GM12878 (cell line): ENCODE measurements at places on chromosomes 3 and 15. TPM values are rescaled to one million over a fixed set of nuclear protein-coding genes. Genes with fewer than 3 reads are reported as not detected.

The ZNF80 gene
- not detected in 2 replicates for polyA plus RNA-seq

The C3orf62 gene
- polyA plus RNA-seq: 2.7 and 2.9 TPM in 2 replicates

The INAFM2 gene
- polyA plus RNA-seq: 0.73 and 0.75 TPM in 2 replicates

The EPHB3 gene
- polyA plus RNA-seq: 0.09 and 0.19 TPM in 2 replicates

The PLOD2 gene
- 0.10 and 0.25 TPM in 2 replicates for polyA plus RNA-seq

The SYNM gene
- polyA plus RNA-seq: 0.06 and 0.23 TPM in 2 replicates

The CIB2 gene
- polyA plus RNA-seq: 0.89 and 1.5 TPM in 2 replicates

The CCK gene
- polyA plus RNA-seq: not detected in 2 replicates

The PIERCE2 gene
- polyA plus RNA-seq: 0.80 and 1.3 TPM in 2 replicates

The SERPINI1 gene
- polyA plus RNA-seq: 5.1 and 5.7 TPM in 2 replicates

The CHST13 gene
- not detected in 2 replicates for polyA plus RNA-seq

The ADAMTS17 gene
- not detected in 2 replicates for polyA plus RNA-seq

The MAGEL2 gene
- not detected in 2 replicates for polyA plus RNA-seq

The MME gene
- polyA plus RNA-seq: 0.11 TPM in 2 replicates

The TUSC7 gene
- not detected in 2 replicates for polyA plus RNA-seq

The SPINT1 gene
- polyA plus RNA-seq: 10.1 and 11.7 TPM in 2 replicates

The TRIM42 gene
- not detected in 2 replicates for polyA plus RNA-seq

The PRC1 gene
- polyA plus RNA-seq: 109 and 110 TPM in 2 replicates

The CELF6 gene
- polyA plus RNA-seq: 0.06 and 0.17 TPM in 2 replicates

The CSPG4 gene
- 0.64 and 0.72 TPM in 2 replicates for polyA plus RNA-seq

The KBTBD12 gene
- polyA plus RNA-seq: 0.11 TPM in 1 of 2 replicates, not detected in the other

The LINS1 gene
- 21.1 and 22.6 TPM in 2 replicates for polyA plus RNA-seq

The NT5DC2 gene
- polyA plus RNA-seq: 31.2 and 32.1 TPM in 2 replicates

The IGSF11 gene
- polyA plus RNA-seq: not detected in 2 replicates

The KBTBD13 gene
- polyA plus RNA-seq: not detected in 2 replicates

The SLMAP gene
- polyA plus RNA-seq: 23.0 and 28.3 TPM in 2 replicates

The GOLGA8H gene
- polyA plus RNA-seq: not detected in 2 replicates

The METTL6 gene
- 16.3 and 20.6 TPM in 2 replicates for polyA plus RNA-seq

The MOBP gene
- not detected in 2 replicates for polyA plus RNA-seq

The CHST2 gene
- polyA plus RNA-seq: 1.6 and 4.3 TPM in 2 replicates

The ACKR4 gene
- 0.08 TPM in 1 of 2 replicates, not detected in the other for polyA plus RNA-seq

The WDR82 gene
- polyA plus RNA-seq: 11.8 and 15.8 TPM in 2 replicates

The GOLGA6L4 gene
- polyA plus RNA-seq: 0.04 and 0.23 TPM in 2 replicates

The ZNF502 gene
- polyA plus RNA-seq: 1.5 and 1.7 TPM in 2 replicates

The CLDN18 gene
- 0.28 TPM in 1 of 2 replicates, not detected in the other for polyA plus RNA-seq

The CEMIP gene
- polyA plus RNA-seq: 0.09 TPM in 1 of 2 replicates, not detected in the other

The DUOX2 gene
- not detected in 2 replicates for polyA plus RNA-seq

The TRAK1 gene
- polyA plus RNA-seq: 8.1 and 9.8 TPM in 2 replicates

The GNB4 gene
- 1.3 and 2.7 TPM in 2 replicates for polyA plus RNA-seq

The ITGA11 gene
- polyA plus RNA-seq: 0.12 and 0.18 TPM in 2 replicates

The ARRDC4 gene
- 0.03 TPM in 1 of 2 replicates, not detected in the other for polyA plus RNA-seq

The GOLGA6L25 gene
- not detected in 2 replicates for polyA plus RNA-seq

The FBXO45 gene
- polyA plus RNA-seq: 2.9 and 4.0 TPM in 2 replicates

The PCBP4 gene
- polyA plus RNA-seq: 4.0 and 4.1 TPM in 2 replicates

The NUTM1 gene
- polyA plus RNA-seq: 0.05 and 0.06 TPM in 2 replicates

The FBXO40 gene
- polyA plus RNA-seq: not detected in 2 replicates

The CKMT1A gene
- polyA plus RNA-seq: not detected in 2 replicates

The DPH3 gene
- 52.0 and 54.8 TPM in 2 replicates for polyA plus RNA-seq

The CLDN16 gene
- polyA plus RNA-seq: 3.8 and 4.2 TPM in 2 replicates

The ANKUB1 gene
- polyA plus RNA-seq: not detected in 2 replicates

The PIF1 gene
- polyA plus RNA-seq: 10.2 and 33.4 TPM in 2 replicates

The ADCY5 gene
- polyA plus RNA-seq: 0.21 TPM in 1 of 2 replicates, not detected in the other

The SLC24A5 gene
- not detected in 2 replicates for polyA plus RNA-seq

The ADAMTSL3 gene
- 0.12 and 0.19 TPM in 2 replicates for polyA plus RNA-seq

The ZNF860 gene
- polyA plus RNA-seq: not detected in 2 replicates

The WNT5A gene
- 0.06 and 0.20 TPM in 2 replicates for polyA plus RNA-seq

The SLC12A1 gene
- not detected in 2 replicates for polyA plus RNA-seq

The STRIT1 gene
- not detected in 2 replicates for polyA plus RNA-seq

The HDDC3 gene
- 39.5 and 44.8 TPM in 2 replicates for polyA plus RNA-seq
